ENCODE measurements at places on chromosomes 7 and 10.

DNA sequence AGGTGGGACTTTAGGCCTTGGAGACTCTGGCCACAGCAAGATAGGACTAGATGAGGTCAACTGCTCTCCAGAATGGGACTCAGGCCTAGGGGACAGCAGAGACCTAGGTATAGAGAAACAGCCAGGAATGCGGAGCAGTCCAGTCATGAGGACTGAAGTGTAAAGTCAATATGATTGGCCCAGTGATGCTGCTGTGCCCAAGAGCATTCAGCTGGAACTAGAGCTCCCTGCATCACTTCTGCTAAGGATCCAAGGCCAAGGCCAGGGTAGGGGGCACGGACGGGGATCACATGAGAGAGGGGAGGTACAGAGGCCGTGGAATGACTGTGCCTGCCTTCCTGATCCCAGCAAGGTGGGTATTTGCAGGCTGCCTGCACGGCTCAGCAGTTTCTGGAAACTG is 237.9 kb downstream of the FRMD4A start:
- DNase-seq, result no peak

GRCh38 chr10:2812631-2813030 is 254.7 kb upstream of the PFKP start:
- no peak for DNase-seq

DNA sequence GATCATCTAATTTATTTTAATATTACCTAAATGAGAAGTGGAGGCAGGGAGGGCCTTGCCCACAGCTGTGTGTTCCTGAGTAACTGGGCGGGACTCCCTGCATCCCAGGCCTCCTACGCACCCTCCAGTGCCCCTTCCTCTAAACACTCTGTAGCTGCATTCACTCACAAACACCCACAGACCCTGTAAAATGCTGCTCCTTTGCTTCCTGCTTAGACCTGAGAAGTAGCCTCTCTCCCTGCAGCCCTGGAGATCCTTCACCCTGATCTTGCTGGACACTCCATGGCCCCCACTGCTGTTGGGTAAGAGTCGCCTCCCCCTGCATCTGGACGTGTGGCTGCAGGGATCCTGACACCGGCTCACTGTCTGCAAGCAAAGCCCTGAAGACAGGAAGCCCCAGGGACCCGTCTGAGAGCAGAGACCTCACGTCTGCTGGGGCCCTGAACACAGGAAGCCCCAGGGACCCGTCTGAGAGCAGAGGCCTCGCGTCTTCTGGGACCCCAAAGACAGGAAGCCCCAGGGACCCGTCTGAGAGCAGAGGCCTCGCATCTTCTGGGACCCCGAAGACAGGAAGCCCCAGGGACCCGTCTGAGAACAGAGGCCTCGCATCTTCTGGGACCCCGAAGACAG is 589.8 kb downstream of the DNAJB6 start:
- no peak for DNase-seq

- DNase-seq, result no peak
Measured at GRCh38 chr10:6079044-6079443, 9.8 kb upstream of the RBM17 start.

- no peak for DNase-seq
Measured at GRCh38 chr10:111017098-111017497, 59.7 kb upstream of the ADRA2A start.

DNA sequence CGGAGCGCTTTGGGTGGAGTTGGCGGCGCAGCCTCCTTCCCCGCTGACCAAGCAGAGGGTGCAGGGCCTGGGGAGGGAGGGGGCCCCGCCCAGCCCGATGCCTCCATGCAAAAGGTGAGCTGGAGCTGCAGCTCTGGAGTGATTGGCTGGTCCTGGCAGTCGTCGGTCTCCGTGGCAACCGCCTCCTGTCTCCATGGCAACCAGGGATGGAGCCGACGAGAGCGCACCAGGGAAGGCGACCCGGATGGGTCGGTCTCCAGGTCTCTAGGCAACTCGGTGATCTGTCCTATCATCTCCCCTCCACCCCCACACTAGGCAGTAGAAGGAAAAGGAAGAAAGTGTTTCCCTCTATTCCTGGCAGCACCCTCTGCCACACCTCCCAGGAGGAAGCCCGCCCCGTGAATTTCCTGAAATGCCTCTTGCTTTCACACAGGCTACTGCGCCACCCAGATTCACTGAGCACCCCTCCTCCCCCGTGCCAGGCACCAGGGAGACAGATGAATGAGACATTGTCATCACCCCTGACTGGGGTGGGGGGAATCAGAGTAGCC is 647 bp upstream of the NACAD start:
- no peak for DNase-seq

- DNase-seq, result no peak
Measured at GRCh38 chr10:130958981-130959751, 352.4 kb downstream of the TCERG1L start.

- DNase-seq, result no peak
Measured at GRCh38 chr10:79116368-79116767, 47.6 kb downstream of the ZMIZ1 start.

DNA sequence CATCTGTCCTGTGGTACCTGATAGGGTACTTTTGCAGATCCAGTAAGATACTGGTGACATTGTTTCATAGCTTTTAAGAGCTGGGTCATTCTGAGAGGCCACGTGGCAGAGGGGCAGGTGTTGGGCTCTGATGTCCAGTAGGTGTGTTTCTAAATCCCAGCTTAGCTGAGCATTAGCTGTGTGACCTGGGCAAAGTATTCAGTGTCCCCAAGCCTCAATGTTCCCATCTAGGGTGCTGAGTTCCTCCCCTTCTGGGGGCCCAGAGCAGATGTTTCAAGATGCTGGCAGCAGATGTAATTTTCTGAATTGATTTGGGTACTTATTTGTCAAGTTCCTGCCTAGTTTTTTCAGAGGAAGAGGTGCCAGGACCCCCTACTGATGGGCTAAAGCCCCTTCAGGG is 52.9 kb downstream of the NEURL1 start:
- no peak for DNase-seq

GRCh38 chr10:78609976-78610375 is 458.8 kb upstream of the ZMIZ1 start:
- no peak for DNase-seq

GRCh38 chr7:133650487-133651300 is 397.8 kb downstream of the EXOC4 start:
- no peak for DNase-seq

DNA sequence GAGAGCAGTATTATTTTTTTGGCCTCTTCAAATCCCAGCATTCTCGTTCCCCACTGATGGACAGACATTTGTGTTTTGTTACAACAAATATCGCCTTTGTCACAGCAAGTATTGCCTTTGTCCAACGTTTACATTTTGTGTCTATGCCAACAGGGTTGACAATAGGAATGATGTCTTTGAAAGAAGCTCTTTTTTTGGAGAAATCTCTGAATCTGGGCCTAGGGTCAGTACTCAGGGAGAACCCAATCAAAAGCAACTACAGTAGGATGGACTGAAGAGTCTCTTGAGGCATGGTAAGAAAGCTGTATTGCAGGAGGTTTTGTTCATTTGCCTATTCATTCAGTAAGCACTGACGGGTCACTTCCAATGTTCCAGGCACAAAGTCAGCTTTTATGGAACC is 57.7 kb upstream of the KLF14 start:
- DNase-seq, result no peak

DNA sequence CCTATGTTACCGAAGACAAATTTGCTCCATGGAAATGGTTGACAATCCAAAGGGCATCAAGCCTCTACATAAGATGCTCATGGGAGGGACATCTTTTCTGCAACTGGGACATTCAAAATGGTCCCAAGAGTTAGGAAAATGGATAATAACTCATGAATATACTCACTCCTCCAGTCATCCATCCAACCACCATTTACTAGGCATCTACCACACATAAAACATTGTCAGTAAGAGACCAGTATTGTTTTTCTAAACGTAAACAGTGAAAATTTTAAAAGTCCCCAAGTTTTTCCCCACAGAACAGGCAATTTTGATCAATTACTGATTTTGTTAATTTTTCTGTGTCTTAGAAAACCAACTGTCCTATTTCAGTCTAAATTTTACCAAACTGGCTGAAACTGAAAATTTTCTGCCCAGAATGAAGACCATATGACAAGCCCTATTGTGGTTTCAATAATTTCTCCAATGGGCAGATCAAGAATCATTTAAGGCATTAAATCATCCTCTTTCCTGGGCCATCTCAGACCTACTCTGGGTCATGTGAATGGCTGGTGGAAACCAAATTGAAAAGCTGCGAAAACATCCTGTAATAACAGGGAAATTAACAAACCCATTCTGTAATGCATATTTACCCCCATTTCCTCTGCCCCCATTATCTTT is 24.2 kb downstream of the PIK3AP1 start:
- no peak for DNase-seq

DNA sequence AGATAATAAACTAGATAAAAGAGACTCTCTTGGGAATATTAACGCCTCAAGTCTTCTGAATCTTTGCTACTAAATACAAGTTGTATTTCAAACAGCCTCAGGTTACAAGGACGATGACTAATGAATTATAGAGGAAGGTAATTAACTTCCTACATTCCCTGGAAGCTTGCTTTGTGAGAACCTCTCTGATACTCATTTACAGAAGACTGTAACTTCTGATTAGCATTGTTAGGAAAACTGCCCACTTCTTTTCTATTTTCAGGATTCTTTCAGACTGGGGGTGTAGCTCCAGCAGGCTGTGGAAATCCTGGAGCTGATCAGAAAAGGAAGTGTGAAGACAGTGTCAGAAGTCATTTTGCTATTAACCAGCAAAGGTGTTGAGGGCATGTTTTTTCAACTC is 316.7 kb upstream of the NPSR1 start:
- DNase-seq, result no peak

GRCh38 chr7:50264908-50265307 is 39.6 kb upstream of the IKZF1 start:
- no peak for DNase-seq

DNA sequence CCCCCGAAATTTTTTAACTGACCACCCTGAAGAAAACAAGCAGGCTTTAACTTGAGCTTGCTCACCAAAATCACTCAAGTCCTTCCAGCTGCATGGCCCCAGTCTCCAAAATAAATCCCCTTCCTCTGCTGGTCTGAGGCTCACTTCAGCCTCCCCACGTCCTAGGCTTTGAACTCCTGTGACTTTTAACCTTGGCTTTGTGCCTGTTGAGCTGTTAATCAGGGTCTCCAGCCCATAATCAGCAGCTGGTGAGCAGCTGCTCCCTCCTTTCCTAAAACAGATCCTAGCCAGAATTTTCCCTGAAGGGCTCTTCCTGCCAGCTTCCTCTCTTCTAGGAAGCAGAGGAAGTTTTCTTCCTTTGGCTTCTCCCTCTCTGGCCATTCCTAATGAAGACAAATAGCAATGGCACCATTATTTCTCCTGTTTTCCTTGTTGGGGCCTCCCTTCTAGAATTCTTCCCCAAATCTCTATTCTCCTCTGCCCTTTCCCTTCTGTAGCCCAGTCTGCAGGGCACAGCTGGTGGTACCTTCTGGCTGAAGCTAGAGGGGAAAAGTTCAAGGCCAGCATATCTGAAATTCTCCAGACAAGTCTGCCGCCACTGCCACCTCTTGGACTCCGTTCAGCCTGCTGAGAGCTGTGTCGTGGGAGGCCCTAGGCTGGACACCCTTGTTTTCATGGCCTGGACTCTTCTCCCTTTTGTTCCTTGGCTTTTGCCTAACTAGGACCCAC is 152.1 kb downstream of the NOC3L start:
- no peak for DNase-seq

GRCh38 chr7:115888981-115889668 is 141.4 kb downstream of the TFEC start:
- no peak for DNase-seq

DNA sequence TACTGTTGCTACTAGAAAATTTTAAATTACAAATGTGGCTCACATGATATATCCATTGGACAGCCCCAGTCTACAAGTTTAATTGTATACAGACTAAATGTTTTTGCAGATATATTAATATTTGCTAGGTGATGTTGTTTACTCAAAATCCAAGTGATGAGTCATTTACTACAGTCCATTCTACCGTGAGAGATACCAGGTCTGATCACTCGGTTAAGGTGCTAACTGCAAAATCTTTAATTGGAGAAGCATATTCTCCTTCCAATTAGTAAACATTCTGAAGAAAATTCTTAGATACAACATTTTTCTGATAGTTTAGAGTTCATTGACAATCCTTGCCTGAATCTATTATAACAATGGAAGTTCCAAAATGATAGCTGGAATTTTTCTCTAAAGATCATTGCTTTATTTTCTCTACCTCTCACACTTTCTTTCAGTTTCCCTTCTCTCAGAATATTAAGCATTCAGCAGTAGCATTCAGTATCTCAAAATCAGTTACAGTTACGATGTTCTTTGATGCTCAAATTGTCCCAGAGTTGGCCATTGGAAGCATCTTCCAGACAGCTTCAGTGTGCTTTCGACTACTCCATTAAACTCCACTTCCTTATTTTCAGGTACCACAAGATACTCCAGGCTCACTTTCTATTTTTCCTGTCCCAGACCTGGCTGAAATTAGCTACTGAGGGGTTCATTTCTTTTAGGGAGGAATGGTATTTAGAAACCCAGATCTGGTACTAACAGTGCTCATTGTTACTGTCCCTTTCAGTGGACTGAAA is 2.3 kb downstream of the ABCB1 start:
- no peak for DNase-seq

GRCh38 chr10:116637830-116638229 is 17.1 kb downstream of the PNLIPRP2 start:
- no peak for DNase-seq

GRCh38 chr10:88755753-88756152 is 4.1 kb upstream of the LIPN start:
- DNase-seq, result no peak

- DNase-seq, result no peak
Measured at GRCh38 chr10:69047111-69047832, 40.6 kb upstream of the SRGN start.

- no peak for DNase-seq
Measured at GRCh38 chr7:150564006-150564405, 3.2 kb upstream of the GIMAP4 start.

DNA sequence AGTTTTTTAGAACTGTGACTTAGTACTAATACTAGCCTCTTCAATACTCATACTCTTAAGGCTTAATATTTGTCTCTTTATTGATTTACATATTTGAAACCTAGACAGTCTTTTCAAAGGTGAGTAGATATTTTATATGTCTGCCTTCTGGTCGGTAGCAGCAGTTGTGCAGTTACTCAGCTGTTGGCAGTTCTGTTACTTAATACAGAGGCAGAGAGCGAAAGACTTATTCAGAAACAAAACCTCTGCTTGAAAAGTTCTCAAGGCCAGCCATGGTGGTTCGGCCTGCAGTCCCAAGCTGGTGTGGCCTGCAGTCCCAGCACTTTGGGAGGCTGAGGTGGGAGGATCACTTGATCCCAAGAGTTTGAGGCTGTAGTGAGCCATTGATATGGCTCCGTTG is 84.2 kb downstream of the AUTS2 start:
- DNase-seq, result no peak

Measured in type B pancreatic cell (in vitro differentiated cells).